ENCODE measurements at places on chromosomes 5 and 9. TPM values are rescaled to one million over a fixed set of nuclear protein-coding genes. Genes with fewer than 3 reads are reported as not detected.
A peak's percentile ranks its signal among the peaks of the same experiment; 100 is the strongest.

SLC2A6 gene
- total RNA-seq = 2.6 TPM

DNA sequence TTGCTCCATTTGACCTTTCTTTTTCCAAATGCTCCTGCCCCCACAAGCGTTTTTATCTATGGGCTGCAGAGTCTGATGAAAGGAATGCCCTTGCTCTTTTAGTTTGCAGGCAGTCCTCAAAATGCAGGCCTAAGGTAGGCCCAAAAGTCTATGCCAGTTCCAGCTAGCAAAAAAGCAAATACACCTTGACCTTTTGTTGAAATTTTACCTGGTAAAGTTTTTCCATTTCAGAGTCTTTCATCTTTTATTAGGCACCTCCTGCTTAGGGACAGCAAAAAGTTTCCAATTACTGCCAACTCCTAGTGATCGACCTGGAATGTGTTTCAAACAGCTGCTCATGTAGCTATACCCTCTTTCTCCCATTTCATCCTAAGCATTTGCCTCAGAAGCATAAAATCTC lies 2.7 kb upstream of the LEAP2 start:
- no peak for DNase-seq

PCDHB14 gene
- total RNA-seq = 6.5 TPM

DNA sequence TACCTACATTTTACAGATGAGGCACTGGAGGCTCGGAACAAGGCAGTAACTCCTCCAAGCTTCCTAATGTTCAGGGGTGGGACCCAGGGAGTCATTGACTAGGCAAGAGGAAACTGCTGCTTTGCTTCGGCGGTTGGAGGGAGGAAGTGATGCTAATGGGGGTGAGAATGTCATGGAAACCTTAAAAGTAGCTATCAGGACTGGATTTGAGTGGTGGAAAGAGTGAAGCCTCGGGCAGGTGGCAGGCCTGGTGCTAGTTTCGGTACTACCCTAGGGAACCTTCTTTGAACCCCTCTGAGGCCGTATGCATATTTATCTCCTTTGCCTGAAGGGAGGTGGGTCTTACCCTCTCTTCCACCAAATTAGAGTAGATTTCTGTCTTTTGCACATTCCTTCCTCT lies 1.6 kb downstream of the BSPRY start:
- DNase-seq = no peak

IER5L gene
- total RNA-seq = 7.8 TPM

- DNase-seq = no peak
Measured at GRCh38 chr5:72812488-72812887, 4.0 kb upstream of the TNPO1 start.

REEP2 gene
- 2.0 TPM for total RNA-seq

DNA sequence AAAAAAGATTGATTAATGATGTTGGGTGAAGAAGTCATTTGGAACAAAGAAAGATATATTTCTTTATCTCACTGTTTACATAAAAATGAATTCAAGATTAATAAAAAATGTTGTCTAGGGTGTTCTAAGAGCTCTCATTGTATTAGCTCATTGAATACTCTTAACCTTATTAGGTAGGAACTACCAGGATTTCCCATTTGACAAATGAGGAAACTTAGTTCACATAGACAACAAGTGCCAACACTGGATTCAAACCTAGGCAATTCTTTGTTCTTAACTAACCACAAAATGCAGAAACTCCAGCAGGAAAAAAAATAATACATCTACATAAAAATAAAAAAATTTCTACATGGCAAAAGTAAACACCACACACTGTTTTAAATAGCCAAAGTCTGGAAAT lies 175.8 kb downstream of the RAPGEF6 start:
- DNase-seq = no peak

DNA sequence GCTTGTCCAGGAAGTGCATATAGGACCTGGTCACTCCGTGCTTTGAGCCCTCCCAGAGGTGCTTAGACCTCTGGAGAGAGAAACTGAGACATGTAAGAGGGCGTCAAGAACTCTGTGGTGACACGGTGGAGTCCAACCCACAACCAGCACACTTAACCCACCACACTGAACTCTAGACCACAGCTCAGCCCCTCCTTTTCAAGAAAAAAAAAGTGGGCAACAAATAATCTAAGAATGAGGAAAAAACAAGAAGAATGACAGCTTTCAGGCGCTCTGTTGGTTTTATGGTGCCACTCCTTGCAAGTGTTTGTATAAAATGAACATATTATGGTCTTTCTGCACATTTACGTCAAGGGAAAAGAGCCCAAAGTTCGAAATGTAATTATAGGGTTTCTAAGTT lies 50.2 kb upstream of the SNAPC3 start:
- DNase-seq = no peak

UGT3A1 gene
- total RNA-seq = not detected

GRCh38 chr5:158414780-158415179 lies 555.8 kb upstream of the CLINT1 start:
- DNase-seq = no peak

ZNF883 gene
- total RNA-seq = 0.78 TPM

ASS1 gene
- 235 TPM for total RNA-seq

GRCh38 chr9:127018935-127019334 lies 103.5 kb downstream of the ANGPTL2 start:
- DNase-seq = no peak

- no peak for DNase-seq
Measured at GRCh38 chr5:54570916-54571315, 53.4 kb downstream of the SNX18 start.

DNA sequence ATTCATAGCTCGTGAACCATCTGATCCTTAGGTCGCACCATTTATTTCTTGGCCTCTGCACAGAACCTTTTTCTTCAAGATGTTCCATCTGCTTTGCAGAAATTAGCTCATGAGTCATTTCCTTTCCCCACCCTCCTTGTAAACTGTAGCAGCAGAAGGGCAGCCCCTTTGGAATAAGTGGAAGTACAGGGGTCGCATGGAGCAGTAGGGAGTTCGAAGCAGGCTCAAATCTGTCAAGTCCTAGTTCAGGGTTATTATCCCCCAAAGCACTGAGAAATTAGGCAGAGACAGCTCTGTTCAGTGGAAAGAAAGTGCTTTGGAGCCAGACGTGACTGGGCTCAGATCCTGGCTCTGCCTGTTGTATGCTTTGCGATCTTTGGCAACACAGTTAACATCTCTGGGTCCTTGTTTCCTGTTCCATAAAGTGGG lies 84.2 kb downstream of the SGCD start:
- DNase-seq = no peak

NPR2 gene
- 9.3 TPM for total RNA-seq

- no peak for DNase-seq
Measured at GRCh38 chr9:115032296-115032695, 85.7 kb downstream of the TNC start.

GRCh38 chr5:163609910-163610309 lies 104.5 kb downstream of the MAT2B start:
- DNase-seq = no peak

DNA sequence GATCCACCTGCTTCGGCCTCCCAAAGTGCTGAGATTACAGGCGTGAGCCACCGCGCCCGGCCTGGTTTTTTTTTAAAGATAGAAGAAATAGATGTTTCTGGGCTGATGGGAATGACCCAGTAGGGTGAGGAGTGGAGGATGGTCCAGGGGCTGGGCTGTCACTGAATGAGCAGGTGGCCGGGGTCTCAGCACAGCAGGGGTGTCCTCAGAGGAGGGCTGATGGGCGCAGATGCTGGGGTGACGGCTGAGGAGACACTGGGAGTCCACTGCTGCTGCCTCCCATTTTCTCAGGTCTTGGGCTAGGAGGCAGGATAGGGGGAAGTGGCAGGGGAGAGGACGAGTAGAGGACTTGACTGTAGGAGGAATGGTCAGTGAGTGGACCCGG lies 2.3 kb upstream of the TOR4A start:
- DNase-seq = no peak

CDK9 gene
- total RNA-seq = 47.5 TPM

DNA sequence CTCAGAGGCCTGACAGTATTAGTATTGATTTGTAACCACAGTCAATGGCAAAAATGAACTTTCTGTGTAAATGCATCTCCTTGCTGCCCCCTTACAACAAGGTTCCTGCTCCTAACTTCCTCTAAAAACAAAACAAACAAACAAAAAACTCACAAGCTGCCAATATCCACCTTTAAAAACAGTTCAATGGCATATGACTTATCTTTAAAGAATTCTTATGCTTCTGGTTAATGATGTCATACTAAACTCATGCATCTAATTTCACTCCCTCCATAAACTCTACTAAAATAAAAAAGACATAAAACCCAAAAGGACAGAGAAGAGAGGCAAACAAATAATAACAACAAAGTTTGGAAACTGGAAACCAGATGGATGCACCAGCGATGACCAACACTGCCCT lies 9.0 kb upstream of the OR1N1 start:
- no peak for DNase-seq

- DNase-seq = peak; percentile 20
Measured at GRCh38 chr5:78377056-78377717, 16.8 kb downstream of the SCAMP1 start.

SMARCA2 gene
- 208 TPM for total RNA-seq

- peak; percentile 41 for DNase-seq
Measured at GRCh38 chr5:54390015-54390414, 65.5 kb upstream of the HSPB3 start.

Measured in thyroid gland (tissue), 4 donors.